ENCODE measurements at places on chromosomes 5 and 9.

DNA sequence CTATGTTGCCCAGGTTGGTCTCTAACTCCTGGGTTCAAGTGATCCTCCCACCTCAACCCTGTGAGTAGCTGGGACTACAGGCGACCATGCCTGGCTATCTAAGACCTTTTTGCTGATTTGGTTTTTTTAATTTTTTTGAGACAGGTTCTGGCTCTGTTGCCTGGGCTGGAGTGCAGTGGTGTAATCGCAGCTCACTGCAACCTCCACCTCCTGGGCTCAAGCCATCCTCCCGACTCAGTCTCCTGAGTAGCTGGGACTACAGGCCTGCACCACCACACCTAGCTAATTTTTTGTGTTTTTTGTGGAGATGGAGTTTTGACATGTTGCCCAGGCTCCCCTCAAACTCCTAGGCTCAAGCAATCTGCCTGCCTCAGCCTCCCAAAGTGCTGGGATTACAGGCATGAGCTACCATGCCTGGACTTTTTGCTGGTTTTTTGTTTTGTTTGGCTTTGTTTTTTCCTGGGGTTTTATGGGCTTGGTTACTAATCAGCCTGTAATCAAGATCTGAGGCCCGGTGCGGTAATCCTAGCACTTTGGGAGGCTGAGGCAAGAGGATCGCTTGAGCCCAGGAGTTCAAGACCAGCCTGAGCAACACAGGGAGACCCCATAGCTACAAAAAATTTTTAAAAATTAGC lies 3.6 kb downstream of the CYSTM1 start:
- no peak for DNase-seq

DNA sequence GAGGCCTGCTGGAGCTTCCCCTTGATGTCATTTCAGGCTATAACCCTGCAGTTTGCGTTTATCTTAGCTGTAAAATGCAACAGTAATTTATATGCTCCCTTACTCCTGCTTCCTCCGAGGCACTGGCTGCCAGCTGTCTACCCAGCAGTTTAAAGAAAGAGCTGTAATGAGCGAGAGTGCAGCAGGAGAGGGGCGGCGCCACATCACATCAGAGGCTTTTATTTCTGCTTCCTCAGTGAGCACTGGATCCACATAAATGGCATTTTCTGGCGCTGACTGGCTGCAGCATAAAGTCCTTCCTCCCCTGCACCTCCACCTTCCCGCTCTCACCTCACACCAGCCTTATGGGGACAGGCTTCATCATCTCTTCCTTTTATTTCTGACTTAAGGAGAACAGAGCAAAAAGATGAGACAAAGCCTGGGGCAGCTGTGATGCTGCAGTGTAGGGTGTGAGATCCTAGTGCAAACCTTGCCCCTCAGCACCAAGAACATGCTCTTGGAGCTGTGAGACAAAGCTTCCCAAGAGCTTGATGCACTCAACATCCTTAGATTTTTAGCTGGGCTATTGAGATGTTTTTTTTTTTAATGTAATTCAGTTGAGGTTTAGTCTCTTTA lies 829.6 kb upstream of the ZNF608 start:
- DNase-seq: no peak

- DNase-seq: no peak
Measured at GRCh38 chr9:32177396-32177795, 207.0 kb upstream of the ACO1 start.

- DNase-seq: no peak
Measured at GRCh38 chr5:153489611-153490010, 859 bp upstream of the GRIA1 start.

GRCh38 chr9:109923471-109923760 lies 143.4 kb downstream of the PALM2AKAP2 start:
- no peak for DNase-seq

DNA sequence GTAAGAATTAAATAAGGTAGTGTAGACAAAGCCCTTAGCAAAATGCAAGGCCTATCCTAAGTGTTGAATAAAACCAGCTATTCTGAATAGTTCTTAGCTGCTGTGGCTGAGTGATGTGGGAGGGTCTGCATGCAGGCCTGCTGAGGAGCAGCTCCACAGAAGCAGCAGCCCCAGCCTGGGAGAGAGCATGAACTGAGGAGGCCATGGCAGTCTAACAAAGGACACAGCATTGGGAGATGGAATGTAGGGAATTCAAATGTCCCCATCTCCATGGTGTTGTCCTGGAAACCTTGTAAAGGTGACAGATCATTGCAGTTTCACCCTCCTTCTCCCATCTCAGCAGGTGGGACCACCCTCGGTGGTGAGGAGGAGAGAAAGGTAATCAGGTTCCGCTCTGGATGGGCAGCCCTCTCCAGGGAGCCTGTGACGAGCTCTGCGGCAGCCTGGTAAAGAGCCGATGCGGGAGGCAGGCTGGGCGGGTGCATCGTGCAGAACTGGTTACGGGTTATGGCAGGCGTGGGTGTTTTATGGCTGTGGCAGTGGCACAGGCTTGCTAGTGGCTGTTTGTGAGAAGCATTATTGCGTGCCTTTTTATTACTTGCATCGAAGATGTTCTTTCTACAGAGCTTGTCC lies 199.9 kb upstream of the GLRA1 start:
- no peak for DNase-seq

GRCh38 chr9:136050701-136051452 lies 44.2 kb downstream of the NACC2 start:
- peak; percentile 41 for DNase-seq

DNA sequence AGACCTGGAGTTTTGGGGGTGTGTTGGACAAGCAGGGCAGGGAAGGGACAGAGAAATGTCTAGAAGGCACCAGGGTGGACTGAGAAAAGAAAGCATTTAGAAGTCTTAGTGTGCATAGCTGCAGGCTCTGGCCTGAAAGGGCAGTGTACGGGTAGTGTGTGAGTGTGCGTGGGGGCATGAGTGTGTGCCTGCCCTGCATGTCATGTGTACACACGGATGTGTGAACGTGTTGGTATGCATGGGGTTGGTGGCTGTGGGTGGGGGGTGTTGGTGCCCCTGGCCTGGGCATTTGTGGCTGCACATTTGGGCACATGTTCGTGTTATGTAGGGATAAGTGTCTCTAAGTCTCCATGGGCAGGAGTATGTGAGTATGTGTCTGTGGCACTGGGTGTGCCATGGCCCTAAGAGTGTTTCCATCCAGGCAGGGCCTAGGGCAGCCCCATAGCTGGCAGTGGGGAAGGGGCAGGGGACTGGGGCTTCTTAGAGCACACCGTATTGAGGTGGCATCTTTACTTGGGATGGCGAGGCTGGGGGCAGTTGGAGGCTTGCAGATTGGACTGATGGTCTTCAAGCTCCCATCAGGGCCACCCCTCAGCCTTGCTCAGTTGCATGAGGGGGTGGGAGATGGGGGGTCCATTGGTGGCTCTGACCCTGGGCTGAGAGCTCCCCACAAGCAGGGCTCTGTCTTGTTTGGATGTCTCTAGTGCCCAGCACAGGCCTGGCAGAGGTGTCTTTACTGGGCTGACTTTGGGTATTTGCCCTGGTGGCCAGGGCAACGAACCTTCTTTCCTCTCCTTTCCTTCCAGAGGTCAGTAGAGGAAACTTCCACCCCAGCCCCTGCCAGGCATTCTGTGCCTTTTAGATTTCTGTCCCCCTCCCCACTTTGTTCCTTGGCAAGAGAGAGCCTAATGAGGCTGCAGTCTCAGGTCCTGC lies 15.0 kb downstream of the PSD2 start:
- DNase-seq: no peak

- no peak for DNase-seq
Measured at GRCh38 chr5:160250226-160250625, 20.9 kb downstream of the FABP6 start.

GRCh38 chr5:15807871-15808270 lies 307.9 kb downstream of the FBXL7 start:
- peak; percentile 69 for DNase-seq

GRCh38 chr9:32497921-32498320 lies 28.1 kb downstream of the RIGI start:
- no peak for DNase-seq

GRCh38 chr5:133240425-133241091 lies 188.7 kb downstream of the HSPA4 start:
- no peak for DNase-seq

DNA sequence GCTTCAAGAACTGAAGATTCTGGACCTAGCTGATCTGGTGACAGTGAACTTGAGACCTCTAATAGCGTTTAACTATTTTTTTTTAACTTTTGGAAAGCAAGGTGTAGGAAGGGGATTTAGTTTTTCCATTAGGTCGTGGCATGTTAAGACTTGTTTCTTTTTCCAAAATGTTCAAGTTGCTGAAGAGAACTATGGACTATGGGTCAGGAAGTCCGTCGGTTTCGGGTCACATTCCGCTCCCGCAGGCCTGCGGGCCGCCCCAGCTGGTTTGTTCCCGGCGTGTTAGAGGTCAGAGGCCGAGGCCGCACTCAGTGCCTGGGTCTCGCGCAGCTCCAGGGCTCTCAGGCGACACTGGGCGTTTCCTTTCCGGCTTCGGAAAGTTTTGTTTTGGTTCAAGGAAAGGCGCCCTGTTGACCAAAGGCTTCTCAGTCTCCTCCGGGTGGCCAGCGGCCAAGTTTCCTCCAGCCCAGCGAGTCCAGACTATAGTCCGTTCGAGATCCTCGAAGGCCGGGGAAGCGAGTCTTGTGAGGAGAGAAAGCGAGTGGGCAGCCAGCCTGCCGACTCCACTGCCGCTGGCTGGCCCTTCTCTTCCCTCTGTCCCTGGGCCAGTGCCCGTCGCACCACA lies 586 bp upstream of the FCHO2 start:
- DNase-seq: peak; percentile 89
